ENCODE measurements at places on chromosomes 7 and 10.

GRCh38 chr10:24008164-24009091 is 200.5 kb upstream of the KIAA1217 start:
- no peak for DNase-seq

GRCh38 chr10:77321838-77322237 is 315.8 kb downstream of the KCNMA1 start:
- DNase-seq: no peak

GRCh38 chr7:107237451-107237850 is 68.6 kb downstream of the HBP1 start:
- DNase-seq: no peak

GRCh38 chr7:85030893-85031292 is 156.0 kb downstream of the SEMA3D start:
- DNase-seq: no peak

- no peak for DNase-seq
These were observed 5.1 kb upstream of the SP8 start for GRCh38 chr7:20791538-20792434.

DNA sequence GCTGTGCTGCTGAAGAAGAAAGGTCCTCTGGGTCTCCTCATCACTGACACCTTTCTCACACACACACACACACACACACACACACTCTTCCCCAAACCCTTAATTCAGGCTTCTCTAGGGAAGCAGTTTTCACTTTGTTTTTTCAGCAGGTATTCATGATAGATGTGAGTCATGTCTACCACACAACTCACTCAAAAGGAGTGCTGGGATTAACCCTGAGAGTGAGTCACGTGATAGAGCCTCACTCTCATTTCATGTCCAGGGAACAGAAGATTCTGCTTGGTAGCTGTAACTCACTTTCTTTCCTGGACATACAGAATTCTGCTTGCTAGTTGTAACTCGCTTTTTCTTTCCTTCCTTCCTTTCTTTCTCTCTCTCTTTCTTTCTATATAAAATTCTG is 45.4 kb downstream of the VIM start:
- no peak for DNase-seq

DNA sequence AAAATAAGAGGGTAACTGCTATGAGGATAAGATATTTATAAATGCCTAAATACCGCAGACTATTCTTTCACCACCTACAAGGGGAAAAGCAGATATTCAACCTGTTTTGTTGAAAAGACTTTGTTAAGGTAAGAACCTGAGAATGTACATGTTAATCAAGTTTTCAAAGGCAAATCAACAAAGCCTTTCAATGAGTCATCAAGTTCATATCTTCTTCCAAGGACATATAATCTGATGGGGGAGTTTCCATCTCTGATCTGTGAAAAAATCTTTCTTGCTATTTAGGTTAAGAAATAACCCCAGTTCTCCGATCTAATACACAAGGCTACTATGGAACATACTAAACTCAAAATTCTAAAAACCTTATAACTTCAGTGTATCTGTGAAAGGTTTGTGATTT is 40.0 kb upstream of the ANLN start:
- DNase-seq: no peak

- DNase-seq: no peak
These were observed 15.4 kb downstream of the LRRC27 start for GRCh38 chr10:132347211-132347930.

DNA sequence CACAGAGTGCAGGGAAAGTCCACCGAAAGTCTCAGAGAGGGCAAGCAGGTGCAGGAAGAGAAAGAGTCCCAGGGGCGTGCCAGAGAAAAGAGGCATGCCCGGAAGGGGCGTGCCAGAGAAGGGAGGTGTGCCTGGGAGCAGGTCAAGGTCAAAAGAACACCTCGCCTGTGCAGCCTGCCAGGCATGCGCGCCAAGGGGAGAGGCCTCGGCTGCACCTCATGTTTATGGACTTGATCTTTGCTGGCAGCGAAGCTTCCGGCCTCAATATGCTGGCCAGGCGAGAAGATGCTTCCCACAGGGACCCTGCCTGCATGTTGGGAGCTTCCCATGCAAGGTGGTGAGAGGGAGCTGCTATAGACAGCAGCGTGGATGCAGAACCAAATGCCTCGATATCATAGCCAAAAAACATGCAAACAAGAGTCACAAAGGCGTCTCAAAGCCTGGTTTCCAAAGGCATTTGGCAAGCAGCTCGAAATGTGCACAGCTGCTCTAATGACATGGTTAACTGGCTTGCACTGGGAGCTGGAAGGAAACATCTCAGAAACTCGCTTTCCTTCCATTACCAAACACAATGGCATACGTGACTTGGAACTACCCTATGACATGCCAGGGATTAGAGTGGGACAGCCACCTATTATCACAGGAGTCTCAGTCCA is 192.5 kb upstream of the PPP2R2D start:
- no peak for DNase-seq

DNA sequence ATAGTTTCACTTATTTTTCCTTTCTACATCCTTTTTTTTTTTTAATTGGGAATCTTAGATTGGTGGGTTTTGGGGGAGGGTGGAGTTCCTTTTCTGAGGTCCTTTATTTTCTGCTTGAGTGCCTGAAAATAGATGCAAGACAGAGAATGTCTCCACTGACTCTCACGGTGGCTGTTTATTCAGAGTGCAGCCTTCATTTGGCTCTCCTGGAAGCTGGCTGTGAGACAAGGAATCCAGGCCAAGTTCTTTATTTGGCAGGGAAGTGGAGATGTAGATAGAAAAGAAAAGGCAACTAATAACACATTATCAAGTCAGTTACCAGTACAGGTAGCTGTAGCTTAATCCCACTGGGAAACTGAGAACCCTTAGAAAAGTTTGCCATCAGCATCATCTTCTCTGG is 118.6 kb downstream of the CNTNAP2 start:
- DNase-seq: no peak

GRCh38 chr7:2841907-2842306 is 2.2 kb downstream of the GNA12 start:
- DNase-seq: no peak

DNA sequence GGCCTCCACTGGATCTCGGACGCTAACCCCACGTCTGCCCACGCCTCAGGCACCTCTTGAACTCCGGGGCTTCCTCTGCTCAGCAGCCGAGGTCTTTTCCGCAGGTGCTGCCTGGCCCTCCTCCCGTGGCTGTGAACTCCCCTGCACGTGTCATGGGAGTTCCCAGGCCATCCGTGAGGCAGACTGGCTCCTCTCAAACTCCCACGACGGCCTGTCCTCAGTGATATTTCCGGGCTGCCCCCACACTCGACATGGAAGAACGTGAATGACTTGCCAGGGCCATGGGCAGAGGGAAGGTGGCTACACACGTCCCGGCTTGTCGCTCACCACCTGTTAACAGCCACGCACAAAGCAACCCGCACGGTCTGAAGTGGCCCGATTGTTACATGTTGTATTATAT is 110.9 kb downstream of the ADARB2 start:
- DNase-seq: no peak

- no peak for DNase-seq
These were observed 128.4 kb downstream of the BICC1 start for GRCh38 chr10:58641095-58641531.

- peak; percentile 45 for DNase-seq
These were observed 51.3 kb upstream of the KLF6 start for GRCh38 chr10:3836222-3836820.

DNA sequence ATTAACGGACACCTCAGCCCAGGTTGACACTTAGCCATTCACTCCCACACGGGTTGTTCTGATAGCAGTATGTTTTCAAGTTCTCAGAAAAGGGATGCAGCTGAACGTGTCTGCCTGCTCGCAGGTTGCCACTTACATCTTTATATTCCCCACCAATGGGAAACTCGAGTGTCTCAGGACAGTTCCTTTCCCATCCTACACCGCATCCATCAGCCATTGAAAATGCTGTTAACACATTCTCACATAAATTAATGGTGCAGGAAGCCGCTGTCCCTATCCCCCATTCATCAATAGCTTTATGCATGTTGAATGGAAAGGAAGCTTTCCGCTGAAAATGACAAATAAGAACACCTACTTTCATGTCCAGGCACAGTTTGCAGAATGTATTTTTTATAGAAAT is 1.7 kb upstream of the FGFR2 start:
- no peak for DNase-seq

DNA sequence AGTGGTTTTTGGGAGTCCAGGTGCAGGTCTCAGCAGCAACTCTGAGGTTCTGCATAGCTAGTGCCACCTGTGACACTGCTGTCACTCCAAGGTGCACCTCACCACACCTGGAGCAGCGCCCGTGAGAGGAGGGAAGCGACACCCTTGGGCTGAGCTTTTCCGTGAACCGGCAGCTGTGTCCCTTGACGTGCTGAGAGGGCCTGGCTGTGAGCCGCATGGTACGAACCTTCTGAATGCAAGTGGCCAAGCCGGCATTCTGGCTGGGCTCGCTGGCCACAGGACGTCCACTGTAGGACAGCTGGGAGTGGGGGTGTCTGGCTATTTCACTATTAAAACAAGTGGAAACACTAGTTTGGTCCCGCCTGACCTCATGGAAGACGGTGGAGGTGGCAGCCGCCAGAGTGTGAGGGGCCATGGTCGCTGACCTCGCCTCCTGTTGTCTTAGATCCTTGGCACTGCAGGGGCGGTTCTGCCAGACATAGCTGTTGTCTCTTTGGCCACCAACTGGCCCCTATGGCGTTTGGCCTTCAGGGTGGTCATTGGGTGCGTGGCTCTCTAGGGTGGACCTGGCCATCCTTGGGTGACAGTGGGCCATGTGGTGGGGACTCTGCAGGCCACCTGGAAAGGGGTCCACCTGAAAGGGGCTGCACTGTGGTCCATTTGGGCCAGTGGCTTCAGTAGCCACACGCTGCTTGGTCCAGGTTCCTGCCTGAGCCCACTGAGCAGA is 12.9 kb downstream of the INPP5A start:
- DNase-seq: no peak

- no peak for DNase-seq
These were observed 12.0 kb upstream of the KCNMA1 start for GRCh38 chr10:77649333-77650331.

GRCh38 chr7:80942261-80943041 is 23.6 kb upstream of the SEMA3C start:
- DNase-seq: no peak

- DNase-seq: no peak
These were observed 107.0 kb upstream of the RET start for GRCh38 chr10:42969909-42970308.

- DNase-seq: no peak
These were observed 63.7 kb upstream of the IL6 start for GRCh38 chr7:22663357-22663718.

GRCh38 chr10:6204063-6204340 is 1.3 kb downstream of the PFKFB3 start:
- DNase-seq: peak; percentile 35

GRCh38 chr10:114100848-114101741 is 57.4 kb downstream of the ADRB1 start:
- no peak for DNase-seq

DNA sequence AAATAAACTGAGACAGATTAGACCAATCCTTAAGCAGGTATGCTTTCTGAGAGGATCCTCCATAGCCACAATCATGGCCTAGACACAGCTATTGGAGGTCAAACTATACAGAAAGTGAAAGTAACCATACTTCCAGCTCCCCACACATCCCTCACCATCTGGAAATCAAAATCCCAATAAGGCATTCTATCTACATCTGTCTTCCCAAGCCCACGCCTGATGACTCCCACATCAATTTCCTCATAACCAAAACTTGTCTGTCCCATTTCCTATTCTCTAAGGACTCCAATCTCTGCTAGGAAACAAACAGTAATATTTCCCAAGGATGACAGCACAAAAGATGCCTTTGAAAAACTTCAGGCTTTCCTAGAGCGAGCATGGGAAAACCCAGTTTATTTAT is 247.3 kb upstream of the HPS1 start:
- DNase-seq: no peak

DNA sequence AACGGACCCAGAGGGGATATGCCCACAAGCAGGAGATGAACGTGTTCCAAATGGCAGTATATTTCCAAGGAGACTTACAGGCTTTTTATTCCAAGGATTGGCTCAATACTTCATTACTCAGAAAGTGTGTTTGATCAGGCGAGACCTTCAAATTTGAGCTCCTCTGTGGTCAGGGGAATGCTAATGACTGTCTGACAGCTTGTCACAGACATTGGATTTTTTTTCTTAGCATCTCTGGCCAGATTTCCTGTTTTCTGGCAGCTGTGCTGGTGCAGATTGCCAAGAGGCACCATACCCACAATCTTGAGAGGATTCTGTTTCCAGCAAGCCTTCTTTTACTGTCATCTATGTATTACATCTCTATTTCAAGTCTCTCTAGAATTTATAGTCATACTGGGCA is 93.8 kb downstream of the C1GALT1 start:
- no peak for DNase-seq

DNA sequence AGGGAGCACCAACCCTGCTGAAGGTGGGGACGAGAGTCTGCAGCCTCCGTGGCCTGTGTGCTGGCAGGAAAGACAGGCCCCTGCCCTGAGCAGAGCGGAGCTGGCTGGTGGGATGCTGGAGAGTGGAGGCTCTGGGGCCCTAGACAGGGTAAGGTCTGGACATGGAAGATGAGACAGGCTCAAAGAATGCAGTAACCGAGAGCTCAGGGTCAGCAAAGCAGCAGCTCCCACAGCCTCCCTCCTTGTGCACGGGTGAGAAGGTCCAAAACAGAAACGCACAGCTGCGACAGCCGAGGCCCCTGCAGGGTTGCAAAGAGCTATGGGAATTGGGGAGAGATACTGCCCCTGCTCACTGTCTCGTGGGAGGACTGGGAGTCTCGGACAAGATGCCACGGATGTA is 80.5 kb downstream of the TNS3 start:
- DNase-seq: no peak

DNA sequence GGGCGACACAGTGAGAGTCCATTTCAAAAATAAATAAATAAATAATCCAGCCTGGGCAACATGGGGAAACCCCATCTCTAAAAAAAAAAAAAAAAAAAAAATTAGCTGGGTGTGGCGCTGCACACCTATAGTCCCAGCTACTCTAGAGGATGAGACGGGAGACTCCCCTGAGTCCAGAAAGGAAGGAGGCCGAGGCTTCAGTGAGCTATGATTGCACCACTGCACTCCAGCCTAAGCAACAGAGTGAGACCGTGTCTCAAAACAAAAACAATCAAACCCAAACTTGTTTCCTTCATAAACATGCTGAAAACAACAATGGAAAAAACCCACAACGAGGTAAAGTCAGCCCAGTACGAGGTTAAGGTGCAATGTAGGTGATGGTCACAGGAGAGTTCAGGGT is 1.2 kb downstream of the COX19 start:
- no peak for DNase-seq

GRCh38 chr7:155073922-155074321 is 3.8 kb downstream of the HTR5A start:
- no peak for DNase-seq

DNA sequence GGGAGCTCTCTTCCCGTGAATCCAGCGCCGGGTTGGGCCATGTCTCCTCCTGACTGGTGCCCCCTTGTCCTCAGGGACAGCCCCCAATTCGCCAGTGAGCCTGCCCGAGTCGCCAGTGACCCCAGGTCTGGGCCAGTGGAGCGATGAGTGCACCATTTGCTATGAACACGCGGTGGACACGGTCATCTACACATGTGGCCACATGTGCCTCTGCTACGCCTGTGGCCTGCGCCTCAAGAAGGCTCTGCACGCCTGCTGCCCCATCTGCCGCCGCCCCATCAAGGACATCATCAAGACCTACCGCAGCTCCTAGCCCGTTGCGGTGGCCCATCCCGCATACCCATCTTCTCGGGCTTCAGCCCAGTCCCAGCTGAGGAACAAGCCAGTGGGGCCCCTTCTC is 96.6 kb downstream of the NEURL1 start:
- no peak for DNase-seq

- no peak for DNase-seq
These were observed 33.0 kb downstream of the UCMA start for GRCh38 chr10:13201132-13201531.

- no peak for DNase-seq
These were observed 205.0 kb downstream of the ABCA13 start for GRCh38 chr7:48376263-48376662.
